ENCODE measurements at places on chromosomes 2 and 18.

- no peak for DNase-seq
These were observed 127.2 kb downstream of the FAM161A start for GRCh38 chr2:61726456-61727209.

DNA sequence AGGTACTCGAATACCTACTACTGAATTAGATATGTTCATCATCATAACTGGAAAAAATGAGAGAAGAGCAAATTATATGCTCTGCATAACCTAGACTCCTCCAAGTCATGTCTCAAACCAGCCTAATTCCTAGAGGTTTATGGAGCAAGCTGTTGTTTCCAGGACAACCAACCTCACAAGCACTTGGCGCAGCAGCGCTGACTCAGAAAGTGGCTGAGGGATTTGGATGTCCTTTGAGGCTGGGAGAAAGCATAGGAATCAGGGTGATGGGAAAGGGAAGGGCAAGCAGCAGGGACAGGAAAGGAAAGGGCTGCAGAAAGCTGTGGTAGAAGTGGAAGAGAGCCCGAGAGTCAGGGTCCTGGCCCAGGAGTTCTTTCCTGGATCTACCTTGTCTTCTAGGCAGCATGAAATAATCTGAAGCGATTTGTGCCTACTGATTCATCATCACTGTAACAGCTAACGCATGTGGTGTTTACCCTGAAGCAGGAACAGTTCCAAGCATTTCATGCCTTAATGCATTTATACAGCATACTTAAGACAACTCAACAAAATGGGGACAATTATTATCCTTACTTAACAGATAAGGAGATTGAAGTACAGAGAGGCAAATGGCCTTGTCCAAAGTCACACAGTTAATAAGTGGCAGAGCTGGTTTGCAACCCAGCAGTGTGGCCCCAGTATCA lies 3.7 kb downstream of the PLEK start:
- DNase-seq: no peak

- DNase-seq: no peak
These were observed 144.4 kb downstream of the PTGR3 start for GRCh38 chr18:75064513-75064905.

GRCh38 chr18:45340884-45341283 lies 274.4 kb upstream of the SLC14A2 start:
- no peak for DNase-seq

GRCh38 chr2:222298001-222298310 lies 842 bp downstream of the PAX3 start:
- no peak for DNase-seq

DNA sequence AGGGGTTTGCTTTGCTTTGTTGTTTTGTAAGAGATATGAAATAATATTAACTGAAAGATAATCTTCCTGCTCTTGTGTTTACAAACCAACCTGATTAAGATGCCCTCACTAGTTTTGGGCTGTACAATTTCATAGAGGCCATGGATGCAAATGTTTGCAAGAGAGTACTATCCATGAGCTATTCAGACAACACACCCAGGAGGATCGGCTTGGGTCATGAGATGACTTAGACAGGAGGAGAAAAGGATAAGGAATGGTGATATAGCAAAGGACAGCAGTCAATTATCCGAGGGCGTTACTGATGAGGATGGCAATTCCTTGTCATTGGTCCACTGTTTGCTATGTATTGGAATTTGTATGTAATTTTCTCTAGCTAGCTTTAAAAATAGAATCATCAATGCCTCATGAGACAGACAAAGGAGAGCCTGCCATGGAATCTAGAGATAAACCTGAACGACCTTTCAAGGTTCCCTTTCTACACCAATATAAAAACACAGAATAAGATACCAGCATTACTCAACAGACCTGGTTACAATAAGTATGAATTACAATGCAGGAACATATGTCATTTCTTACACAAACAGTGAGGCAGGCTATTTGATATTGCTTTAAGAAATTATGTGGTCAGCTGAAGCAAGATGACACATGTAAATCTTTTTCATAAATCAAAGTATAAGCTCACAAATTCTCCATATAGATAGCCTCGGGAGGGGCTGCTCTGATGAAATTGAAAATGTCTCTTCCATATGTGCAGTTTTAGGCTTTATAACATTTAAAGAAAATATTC lies 54.4 kb upstream of the SOS1 start:
- DNase-seq: no peak

DNA sequence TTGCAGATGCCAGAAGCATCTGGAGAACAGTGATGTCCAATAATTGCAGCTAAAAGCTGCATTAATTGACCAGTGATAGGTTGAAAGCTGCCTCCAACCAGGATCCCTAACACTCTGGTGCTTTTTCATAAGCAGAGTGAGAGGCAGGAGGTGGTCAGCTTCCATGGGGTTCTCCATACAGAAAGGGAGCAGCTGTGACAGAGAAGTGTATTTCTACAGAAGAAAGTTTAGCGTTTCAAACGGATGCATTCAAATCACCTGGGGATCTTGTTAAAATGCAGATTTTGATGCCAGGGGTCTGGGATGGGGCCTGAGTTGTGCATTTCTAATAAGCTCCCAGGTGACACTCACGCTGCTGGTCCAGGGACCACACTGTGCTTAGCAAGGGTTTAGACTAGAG lies 216.5 kb upstream of the NRP2 start:
- no peak for DNase-seq
